Hepatic stellate cell (primary cell): ENCODE measurements at places on chromosomes 7 and 10.
A peak's percentile ranks its signal among the peaks of the same experiment; 100 is the strongest.

GRCh38 chr10:22345301-22346095 lies at the start of gene SPAG6:
Gene SPAG6 (plus strand): TSS chr10:22345496. CDS start chr10:22345612, 116 bp downstream.
- no peak for DNase-seq

DNA sequence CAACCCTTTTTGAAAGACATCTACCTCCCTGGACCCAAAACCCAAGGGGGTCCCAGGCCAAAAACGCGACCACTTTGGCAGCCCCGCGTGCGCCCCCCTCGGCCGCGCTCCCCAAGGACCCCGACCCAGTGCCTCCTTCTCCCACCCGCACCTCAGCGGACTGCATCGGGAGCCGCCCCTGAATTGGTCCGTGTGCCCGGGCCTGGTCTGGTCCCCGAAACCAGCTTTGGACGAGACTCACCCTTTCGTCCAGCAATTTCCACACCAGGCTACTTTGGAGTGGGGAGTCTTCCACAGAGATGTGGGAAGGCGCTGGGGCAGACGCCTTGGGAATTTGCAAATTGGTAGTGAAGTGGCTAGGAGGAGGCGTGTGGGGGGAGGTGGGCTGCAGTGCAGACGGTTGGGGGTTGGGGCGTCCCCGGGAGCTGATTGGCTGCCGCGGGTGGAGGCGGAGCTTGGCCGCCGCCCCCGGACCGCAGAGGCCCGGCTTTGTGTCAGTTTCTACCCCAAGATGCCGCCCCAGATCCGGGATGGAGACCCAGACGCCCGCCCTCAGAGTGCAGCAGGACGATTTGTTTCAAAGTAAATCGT lies 16.9 kb downstream of the TCAF1 start:
- DNase-seq, result peak; percentile 84

DNA sequence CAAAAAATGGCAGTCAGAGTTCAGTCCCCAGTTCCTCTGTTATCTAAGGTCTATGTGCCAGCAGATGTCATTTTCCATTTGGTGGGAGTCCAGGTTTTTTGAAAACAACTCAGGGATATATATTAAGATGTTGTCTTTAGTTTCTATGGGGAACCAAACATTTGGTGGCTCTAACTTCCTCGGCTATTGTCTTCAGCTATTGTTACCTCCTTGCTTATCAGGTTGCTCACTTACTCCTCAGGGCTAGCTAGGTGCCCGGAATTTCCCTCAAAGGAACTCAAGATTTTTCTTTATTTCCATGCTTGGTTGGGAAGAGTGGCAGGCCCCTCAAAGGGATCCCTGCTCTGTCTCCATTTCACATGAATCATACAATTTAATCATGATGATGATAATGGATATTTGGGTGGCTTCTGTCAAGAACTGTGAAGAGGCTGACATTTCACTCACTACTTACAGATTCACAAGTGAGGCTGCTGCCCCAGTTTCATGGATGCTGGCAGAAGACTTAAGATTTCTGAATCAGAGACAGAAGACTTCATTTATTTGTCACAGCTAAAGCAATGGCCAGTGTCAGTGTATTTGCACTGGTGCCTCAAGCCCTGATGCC lies 182.8 kb downstream of the PKD1L1 start:
- DNase-seq, result no peak

DNA sequence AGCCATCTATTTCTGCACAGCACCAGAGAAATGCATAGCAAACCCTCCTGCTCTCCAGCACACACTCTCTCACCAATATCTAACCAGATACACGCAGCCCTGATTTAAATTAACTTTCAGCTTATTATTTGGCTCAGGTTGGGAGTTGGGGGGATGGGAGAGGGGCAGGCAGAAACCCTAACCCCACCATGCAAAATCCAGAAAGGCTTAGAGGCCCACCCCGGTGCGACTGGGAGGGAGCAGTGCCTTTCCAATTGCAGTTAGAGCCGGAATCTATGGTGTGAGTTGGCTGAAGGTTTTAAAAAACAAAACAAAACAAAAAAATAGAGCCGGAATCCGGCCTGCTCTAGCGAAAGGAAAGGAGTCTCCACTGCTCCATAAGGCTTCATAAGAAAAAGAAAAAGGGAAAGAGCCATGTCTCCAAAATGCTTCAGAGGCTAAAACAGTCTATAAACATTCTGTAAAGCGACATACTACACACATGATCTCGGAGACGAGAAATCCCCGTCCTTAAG lies 2.9 kb downstream of the IGF2BP3 start:
- no peak for DNase-seq

DNA sequence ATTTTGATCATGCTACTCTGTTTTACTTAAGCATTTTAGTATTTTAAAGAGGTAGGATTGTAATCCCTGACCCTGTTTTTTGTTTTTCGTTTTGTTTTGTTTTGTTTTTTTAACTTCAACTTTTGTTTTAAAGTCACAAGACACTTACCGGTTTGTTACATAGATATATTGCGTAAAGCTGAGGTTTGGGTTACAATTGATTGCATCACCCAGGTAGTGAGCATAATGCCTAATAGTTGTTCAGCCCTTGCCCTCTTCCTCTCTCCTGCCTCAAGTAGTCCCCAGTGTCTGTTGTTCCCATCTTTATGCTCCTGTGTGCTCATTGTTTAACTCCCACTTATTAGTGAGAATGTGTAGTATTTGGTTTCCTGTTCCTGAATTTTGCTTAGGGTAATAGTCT lies 93.1 kb upstream of the TEX47 start:
- DNase-seq, result no peak

GRCh38 chr7:55018361-55019190 lies at the start of gene EGFR:
Gene EGFR (plus strand): TSS chr7:55019017. CDS start chr7:55019278, 261 bp downstream.
- peak; percentile 92 for DNase-seq

DNA sequence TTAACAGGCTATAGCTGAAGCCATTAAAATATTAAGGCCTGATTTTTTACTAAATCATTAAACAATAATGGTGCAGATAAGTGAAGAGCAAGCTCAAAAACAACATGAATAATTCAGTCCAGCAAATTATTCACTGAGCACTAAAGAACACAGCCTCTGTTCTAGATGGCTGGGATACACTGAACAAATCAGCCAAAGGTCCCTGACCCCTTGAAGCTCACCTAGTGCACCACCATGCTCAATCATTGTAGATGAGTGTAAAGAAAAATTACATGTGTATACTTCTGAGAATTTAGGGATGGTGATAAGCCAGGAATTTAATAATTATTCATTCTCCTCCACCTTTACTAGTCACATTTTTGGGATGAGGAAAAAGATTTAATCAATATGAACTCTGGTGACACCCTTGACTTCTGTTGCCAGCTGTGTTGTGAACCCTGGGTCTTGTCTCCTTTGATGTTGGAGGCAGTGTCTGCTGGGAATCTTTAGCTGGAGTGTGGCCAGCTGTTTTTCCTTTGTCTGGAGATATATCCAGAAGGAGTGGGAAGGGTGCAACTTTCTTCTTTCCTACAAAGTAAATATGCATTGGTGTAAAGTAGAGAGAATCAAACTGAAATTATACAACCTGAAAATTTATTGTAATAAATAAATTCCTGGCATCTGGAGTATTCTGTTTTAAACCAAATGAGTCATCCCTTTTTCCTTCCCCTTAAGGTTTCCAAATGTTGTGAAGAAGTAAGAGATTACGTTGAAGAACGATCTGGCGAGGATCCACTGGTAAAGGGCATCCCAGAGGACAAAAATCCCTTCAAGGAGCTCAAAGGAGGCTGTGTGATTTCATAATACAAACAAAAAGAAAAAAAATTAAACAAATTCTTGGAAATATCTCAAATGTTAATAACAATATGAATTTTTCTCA lies 4.0 kb downstream of the GNGT1 start:
- DNase-seq, result no peak

DNA sequence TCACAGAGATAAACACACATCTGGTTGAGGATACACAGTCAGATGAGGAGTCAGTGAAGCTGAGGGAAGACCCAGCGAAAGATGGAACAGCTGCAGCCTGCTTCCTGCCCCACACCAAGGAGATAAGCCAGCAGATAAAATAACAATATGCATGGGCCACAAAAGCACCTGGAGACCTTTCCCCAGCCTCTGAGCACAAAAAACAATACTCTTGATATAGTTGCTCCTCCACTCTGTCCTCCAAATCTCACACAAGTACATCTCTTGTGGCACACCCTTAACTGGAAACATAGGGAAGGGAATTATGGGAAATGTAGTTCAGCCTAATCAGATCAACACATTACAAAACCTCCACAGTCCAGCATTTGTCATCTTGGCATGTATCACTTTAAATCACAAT lies 9.7 kb upstream of the FHIP2A start:
- DNase-seq, result no peak

DNA sequence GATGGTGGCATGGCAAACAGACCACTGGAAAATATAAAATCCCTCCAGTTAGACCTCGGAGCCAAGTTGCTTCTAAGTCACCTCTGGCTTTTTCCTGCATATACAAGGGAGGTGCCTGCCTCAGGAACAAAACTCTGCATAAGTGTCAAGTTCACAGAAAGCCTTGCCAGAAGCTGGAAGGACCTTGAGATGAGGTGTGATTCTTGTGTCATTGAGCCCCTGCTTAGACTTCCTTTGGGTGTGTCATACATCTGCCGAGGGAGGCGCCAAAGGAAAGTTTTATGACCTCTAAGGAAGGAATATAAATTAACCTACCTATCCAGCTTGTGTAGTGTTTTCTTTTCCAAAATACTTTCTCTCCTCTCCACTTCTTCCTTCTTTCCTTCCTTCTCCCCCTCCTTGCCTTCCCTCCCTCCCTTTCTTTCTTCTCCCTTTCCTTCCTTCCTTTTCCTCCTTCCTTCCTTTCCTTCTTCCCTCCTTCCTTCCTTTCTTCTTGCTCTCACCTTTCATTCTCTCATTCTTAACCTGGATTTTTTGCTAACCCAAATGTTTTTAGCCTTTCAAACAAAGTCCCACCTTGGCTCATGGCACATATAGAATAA lies 75.2 kb downstream of the TRIL start:
- DNase-seq, result no peak

DNA sequence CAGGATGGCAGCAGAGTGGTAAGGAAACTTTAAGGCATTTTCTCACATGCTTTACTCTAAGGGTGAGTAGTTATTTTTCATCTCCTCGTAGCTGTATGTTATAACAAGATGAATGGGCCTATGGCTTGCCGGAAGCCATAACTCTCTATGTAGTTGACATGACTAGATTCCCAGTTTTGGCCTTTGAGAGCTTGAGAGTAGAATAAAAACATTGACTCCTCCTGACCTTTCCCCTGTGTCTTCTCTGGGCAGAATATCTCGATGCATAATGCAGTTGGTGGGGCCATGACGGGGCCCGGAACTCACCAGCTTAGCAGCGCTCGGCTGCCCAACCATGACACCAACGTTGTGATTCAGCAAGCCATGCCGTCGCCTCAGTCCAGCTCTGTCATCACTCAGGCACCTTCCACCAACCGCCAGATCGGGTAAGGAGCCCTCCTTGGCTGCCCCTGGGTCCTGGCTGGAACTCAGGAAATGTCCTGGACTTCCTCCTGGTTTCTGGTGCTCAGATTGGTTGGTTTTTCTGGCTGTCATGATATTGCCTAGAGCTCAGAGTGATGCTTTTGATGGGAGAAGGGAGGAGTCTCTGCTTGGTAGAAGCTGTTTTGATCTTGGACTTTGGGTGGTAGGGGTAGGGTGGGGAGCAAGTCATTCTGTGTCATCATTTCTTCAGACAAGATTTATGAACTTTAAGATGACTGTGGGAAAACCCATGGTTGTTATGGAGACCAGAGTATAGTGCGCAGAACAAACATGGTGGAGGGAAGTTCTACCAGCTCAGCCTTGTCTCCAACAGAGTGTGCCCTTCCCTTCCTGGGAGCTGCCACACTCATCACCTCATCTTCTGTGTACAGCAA lies 158.0 kb downstream of the CREB5 start:
- DNase-seq, result no peak

DNA sequence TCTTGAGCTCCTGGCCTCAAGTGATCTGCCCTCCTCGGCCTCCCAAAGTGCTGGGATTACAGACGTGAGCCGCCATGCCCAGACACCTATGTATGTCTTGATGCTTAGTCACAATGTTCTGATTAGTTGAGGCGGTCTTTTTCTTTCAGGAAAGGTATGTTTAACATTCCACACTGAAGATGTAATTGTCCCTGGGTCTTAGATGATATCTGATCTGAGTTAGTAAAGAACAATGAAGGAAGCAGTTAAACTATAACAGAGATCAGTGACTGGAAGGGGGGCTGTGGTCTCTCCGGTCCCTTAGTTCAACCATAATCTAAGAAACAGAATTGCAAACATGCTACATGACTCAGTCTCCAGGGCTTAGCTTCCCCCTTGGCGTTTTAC lies 31.5 kb upstream of the SH2D4B start:
- peak; percentile 56 for DNase-seq

DNA sequence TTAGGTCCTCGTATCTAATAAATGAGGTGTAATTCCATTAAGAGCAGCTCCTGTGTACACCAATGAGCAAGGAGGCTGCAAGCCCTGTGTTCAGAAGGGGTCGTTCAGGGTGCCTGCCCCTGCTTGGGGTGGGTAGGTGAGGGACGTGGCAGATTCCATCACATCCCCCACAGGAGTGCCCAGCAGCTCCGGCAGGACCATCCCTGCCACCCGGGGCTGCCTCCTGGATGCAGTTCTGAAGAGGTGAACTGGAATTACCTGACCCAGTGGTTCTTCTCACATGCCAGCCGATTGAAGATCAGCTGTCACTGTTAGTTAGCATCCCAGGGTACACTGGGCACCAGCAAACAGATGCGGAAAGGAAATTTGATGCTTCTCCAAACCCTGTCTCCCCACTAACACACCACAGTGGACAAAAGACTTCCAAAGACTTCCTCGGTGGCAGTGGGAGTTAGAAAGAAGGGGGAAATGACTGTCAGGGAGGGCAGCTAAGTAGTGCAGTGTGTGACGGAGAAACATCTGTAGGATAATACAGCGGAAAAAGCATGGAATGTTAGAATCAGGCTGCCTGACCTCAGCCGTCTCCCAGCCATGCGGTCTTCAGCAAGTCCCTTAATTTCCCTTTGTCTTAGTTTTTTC lies 313.6 kb upstream of the ZMIZ1 start:
- DNase-seq, result no peak

GRCh38 chr7:98551611-98552273 lies 65.3 kb upstream of the NPTX2 start:
- DNase-seq, result no peak

- no peak for DNase-seq
Measured at GRCh38 chr10:90999512-91000172, 78.8 kb upstream of the ANKRD1 start.

DNA sequence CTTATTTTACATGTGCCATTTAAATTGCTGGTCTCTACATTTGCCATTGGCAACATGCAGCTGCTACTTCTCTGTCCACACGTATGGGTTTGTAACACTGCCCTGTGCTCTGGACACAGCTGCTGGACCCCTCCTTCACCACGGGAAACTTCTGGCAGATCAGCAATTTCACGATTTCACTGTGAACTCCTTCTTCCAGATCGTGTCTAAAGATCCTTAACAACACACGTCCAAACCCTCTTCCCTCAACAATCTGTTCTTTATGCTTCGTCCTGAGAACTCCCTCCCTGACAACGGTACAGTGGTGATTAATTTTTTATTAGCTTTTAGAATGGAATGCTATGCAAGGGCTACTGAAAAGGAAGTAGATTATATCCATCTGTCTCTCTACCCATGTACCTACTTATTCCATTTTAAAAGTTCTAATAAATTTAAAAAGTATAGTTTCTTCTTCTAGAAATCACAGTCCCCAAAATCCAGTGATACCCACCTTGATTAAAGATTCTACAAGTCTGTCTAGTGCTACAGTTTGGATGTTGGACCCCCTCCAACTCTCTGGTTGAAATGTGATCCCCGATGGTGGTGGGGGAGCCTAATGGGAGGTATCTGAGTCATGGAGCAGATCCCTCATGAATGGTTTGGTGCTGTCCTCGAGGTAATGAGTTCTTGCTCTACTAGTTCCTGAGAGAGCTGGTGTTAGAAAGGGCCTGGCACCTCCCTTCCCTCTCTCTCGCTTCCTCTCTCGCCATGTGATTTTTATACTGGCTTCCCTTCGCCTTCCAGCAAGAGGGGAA lies 81.0 kb downstream of the KIAA1549 start:
- no peak for DNase-seq

GRCh38 chr7:64574540-64575099 lies 11.7 kb upstream of the ZNF680 start:
- peak; percentile 87 for DNase-seq
